ENCODE measurements at places on chromosomes 1 and 21. TPM values are rescaled to one million over a fixed set of nuclear protein-coding genes. Genes with fewer than 3 reads are reported as not detected.
A peak's percentile ranks its signal among the peaks of the same experiment; 100 is the strongest.

MAP3K21 gene
- not detected for total RNA-seq

WNT4 gene
- 0.19 TPM for total RNA-seq

UMODL1 gene
- total RNA-seq: 0.68 TPM

DNA sequence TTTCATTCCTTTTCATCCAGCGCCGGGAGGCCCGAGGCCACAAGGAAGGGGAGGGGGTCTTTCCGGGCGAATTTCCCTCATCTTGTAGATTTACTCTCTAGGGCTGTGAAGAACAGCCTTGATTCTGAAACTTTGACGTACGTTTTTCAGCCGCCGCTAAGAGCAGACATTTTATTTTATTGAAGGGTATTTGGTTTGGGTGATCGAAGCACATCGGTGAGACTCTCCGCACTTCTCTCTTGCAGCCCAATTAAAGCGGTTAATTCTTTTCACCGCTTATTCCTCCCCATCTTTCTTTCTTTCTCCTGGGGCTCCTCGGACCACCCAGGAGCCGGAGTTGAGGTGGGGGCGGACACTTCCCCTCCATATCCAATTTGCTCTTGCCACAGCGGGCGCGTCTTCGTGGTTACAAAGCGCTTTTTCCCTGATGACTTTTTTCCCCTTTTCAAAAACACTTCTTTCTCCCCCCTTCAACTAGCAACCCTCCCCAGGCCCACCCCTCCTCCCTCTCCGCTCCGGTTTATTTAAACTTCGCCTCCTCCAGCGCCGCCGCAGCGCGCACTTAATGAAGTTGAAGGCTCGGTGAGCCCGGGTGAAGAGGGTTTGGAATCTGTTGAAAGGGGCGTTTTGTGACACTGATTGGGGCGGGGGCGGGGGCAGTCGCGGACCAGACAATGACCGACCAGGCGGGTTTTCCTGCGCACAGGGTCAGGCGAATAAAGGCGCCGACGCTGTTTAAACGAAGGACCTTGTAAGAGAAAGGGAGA lies 5.9 kb downstream of the FOXD2 start:
- no peaks in the 10 kb centered on the region for H3K36me3 ChIP-seq
- peaks cover 17% of the 10 kb centered on the region for H3K4me1 ChIP-seq

DNA sequence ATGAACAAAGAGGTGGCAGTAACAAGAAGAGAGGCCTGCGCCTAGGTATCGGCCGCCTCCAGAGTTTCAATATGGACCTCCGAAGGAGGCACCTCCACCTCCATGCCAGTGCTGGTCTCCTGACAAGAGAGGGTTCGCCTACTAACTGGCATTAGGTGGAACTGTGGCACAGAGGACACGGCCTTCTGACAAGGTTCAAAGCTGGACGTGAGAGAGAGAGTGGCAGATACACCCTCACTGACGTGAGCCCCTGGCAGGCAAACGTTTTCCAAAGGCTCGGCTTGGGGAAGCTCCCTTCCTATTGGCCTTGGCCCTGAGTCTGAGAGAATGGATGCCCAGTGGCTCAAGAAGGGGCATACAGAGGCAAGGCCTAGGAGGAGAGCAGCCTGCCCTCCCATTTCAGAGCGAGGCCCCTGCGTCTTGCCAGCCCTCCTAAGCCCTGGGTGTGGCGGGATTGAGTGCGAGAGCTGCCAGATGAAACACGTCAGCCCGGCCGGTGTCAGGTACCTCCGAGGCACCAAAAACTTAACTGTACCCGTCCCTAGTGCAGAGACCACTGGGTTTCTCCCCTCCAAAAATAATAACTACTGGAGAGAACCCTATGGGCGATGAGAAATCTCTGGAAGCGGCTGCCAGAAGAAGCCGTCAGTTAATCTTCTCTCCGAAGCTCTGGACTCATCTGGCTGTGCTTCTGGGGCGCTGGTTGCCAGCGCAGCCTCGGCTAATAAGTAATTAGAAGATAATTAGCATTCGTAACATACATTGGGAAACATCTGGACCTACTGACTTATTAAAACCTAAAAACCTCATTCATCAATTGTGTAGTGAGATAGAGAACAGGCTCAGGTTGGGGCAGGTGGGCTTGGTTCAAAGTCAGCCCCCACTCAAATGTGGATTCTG lies 283.6 kb downstream of the NPHP4 start:
- H3K4me1 ChIP-seq: no peaks in the 10 kb centered on the region
- H3K27ac ChIP-seq: no peak overlapping the region
- H3K36me3 ChIP-seq: no peaks in the 10 kb centered on the region
- H3K27me3 ChIP-seq: no peaks in the 10 kb centered on the region
- H3K4me3 ChIP-seq: no peak overlapping the region

DNA sequence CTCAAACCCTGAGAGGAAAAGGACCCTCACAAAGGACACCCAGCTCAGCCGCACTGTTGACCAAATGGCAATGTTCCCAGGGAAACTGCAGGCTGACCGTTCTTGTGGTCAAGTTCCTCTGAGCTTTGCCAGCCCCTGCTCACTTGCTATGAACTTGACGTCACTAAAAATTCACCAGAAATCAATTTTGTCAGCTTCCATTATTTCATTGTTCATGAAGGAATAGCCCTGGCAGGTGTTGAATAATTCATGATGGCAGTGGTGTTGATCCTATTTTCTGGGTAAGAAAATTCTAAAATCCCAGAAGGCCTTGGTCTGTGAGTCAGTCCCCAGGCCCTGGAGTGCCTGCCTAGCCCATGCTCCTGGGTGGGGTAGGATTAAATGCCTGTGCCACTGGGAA lies 318.9 kb downstream of the ZNF326 start:
- no peaks in the 10 kb centered on the region for H3K27me3 ChIP-seq
- H3K4me1 ChIP-seq: no peaks in the 10 kb centered on the region
- no peak for DNase-seq
- no peak overlapping the region for H3K27ac ChIP-seq
- H3K4me3 ChIP-seq: no peak overlapping the region

FMN2 gene
- 9.3 TPM for total RNA-seq

- H3K27me3 ChIP-seq: peaks cover 20% of the 10 kb centered on the region
- H3K4me1 ChIP-seq: peaks cover 5% of the 10 kb centered on the region
- H3K36me3 ChIP-seq: no peaks in the 10 kb centered on the region
- no peak overlapping the region for H3K4me3 ChIP-seq
Observed at GRCh38 chr1:61523229-61523628, 201.7 kb downstream of the TM2D1 start.

GRCh38 chr1:178465011-178465410 lies 31.8 kb downstream of the CLEC20A start:
- H3K4me3 ChIP-seq: no peak overlapping the region
- peak overlapping the region; percentile 23 for H3K27ac ChIP-seq
- peaks cover 18% of the 10 kb centered on the region for H3K4me1 ChIP-seq
- no peak for DNase-seq

GRCh38 chr1:158121604-158122254 lies 59.0 kb upstream of the CD1D start:
- DNase-seq: no peak
- H3K4me1 ChIP-seq: peaks cover 12% of the 10 kb centered on the region
- no peak overlapping the region for H3K4me3 ChIP-seq
- peaks cover 65% of the 10 kb centered on the region for H3K27me3 ChIP-seq
- H3K36me3 ChIP-seq: no peaks in the 10 kb centered on the region

GRCh38 chr1:177024623-177025022 lies 139.9 kb downstream of the ASTN1 start:
- no peaks in the 10 kb centered on the region for H3K4me1 ChIP-seq
- no peak overlapping the region for H3K27ac ChIP-seq

All from osteocyte (in vitro differentiated cells).